Left ventricle myocardium superior (tissue), 1 donor: ENCODE measurements at places on chromosomes 12 and 14. TPM values are rescaled to one million over a fixed set of nuclear protein-coding genes. Genes with fewer than 3 reads are reported as not detected.

DNA sequence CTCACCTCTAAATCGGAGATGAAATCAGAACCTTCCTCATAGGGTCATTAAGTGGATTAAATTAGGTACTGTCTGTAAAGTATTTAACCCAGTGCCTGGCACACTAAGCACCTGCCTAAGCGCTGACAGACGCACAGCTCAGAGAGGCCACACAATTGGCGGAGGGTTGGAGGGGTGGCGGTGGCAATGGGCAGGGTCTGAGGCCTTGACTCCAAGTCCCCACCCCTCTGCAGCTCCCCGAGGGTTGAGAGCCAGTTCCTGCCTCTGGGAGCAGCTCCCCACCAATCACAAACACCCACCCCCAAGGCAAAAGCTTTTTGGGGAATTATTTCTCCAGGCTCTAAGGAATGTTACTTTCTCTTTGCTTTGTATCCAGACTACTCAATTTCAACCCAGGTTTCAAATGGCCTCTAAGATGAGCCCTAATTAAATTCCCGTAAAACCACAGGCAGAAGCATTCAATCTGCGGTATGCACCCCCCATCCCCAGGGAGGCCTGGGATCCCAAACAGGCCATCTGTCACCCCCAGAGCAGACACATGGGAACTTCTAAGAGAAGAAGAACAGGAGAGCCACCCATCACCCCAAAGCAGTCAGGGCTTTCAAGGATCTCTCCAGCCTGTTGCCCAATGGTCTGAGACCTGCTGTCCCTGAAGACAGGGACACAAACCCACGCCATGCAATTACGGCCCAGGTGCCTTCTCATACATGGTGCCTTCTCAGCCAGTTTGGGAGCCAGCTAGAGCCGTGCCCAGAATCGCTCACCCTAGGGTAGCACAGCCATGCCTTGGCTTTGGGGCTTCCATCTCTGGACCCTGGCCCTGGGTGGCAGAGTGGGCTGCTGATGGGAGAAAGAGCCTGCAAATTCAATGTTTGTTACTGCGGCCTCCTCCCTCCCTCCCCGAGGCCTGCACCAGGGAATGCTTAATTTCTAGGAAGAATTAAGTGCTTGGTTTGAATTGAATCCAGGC lies 66.1 kb downstream of the CHGA start:
- no peak for DNase-seq

DNA sequence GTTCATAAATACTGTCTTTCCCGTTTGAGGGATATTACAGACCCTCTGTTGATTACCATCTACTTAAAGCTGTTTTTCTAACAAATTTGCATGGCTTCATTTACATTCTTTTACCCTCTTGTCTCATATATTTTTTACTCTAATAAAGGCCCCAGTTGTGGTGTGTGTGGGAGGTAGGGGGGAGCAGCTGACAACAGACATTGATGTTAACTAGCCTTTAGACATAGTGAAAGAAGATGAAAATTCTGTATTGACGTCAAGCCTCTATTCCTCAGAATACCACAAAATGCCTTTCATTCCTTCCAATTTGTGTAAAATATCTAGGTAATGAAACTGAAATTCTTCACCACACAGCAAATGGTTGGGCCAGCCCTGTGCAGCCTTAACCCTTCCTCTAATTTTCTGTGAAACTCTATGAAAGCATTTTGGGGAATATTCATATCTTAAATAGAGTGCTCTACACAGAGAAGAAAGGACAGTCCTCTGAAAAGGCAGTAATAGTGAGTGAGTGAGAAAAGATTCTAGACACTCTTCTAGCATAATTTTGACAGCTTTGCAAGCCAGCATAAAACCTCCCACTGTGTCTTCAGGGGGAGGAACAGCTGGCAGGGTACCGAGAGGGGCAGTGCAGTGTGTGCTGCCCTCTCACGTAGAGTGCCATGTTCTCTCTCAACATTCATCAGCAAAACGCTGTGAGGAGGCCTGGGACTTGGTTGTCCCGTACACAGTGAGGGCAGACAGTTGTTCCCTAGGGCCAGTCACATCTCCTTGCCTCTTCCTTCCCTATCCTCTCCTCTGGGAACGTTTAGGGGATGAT lies 20.1 kb upstream of the CERS5 start:
- no peak for DNase-seq

- DNase-seq: no peak
Observed at GRCh38 chr12:4615667-4616066, 33.2 kb downstream of the AKAP3 start.

- DNase-seq: no peak
Observed at GRCh38 chr12:70418101-70418500, 52.0 kb downstream of the KCNMB4 start.

- no peak for DNase-seq
Observed at GRCh38 chr14:29161593-29161992, 395.0 kb downstream of the FOXG1 start.

KRT74 gene
- not detected for total RNA-seq

- DNase-seq: peak; percentile 61
Observed at GRCh38 chr12:111298582-111299436, 70.1 kb downstream of the PHETA1 start.

IL31 gene
- total RNA-seq: not detected
